ENCODE measurements at places on chromosomes 1 and 21. TPM values are rescaled to one million over a fixed set of nuclear protein-coding genes. Genes with fewer than 3 reads are reported as not detected.

- DNase-seq, result no peak
Observed at GRCh38 chr1:159580340-159580739, 7.3 kb upstream of the APCS start.

GRCh38 chr1:34918977-34919561, 10.4 kb downstream of the DLGAP3 start:
- DNase-seq, result no peak

GRCh38 chr1:207815466-207815865, 63.6 kb downstream of the CD46 start:
- no peak for DNase-seq

DNA sequence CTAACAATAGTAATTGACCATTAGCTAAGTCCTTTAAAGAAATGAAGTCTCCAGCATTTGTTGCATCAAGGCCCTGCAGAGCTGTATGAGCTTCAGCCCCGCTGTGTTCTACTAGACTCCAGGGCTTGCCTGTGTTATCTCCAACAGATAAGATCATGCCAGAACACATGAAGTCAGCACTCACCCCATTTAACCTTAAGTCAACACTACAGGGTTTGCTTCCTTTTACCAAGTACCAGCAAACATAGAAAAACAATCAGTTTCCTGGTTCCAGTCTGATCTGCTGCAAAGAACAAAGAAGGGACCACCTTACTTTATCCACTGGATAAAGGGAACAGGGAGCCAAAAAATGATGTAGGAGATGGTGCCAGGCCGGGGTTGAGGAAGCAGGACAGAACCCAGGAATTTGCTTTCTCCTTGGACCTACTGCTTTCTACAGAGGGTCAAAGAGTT, 41.3 kb upstream of the ENAH start:
- DNase-seq, result peak; percentile 84

The COL6A2 gene
- polyA plus RNA-seq, result 832 TPM
